Motor neuron (in vitro differentiated cells): ENCODE measurements at places on chromosomes 3 and 15. TPM values are rescaled to one million over a fixed set of nuclear protein-coding genes. Genes with fewer than 3 reads are reported as not detected.
A peak's percentile ranks its signal among the peaks of the same experiment; 100 is the strongest.

- no peak for ATAC-seq
Measured at GRCh38 chr3:50340448-50341329, at the start of gene RASSF1. RASSF1 (minus strand) TSS chr3:50340836; CDS start chr3:50340805, 31 bp downstream.

GRCh38 chr3:48661501-48662144 is 1.1 kb downstream of the CELSR3 start:
- ATAC-seq, result peak; percentile 0

DNA sequence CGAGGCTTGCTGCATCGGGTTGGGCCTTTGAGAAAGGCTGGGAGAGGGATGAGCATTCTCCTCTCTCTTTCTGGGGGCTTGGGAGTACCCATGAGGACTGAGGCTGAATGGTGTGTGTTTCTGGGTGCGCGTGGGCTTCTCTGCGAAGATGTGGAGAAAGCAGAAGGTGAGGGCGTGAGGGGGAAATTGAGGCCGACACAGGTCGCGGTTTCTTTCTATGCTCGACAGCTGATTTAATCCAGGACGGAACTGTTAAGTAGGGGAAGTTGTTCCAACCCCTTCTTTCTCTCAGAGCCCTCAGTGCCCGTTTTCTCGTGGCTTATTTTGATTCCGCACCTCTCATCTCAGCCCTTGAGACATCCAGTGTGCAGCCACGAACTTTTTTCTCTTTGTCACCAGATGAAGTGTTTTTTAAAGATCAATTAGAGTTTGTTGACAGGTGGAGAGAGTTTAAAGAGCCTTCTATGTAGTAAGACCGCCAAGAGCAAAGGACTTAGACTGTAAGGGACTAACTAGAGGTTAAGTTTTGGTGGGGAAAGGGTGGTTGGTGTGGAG is 711 bp downstream of the STARD9 start:
- no peak for ATAC-seq

GRCh38 chr15:58627701-58628100 is 121.8 kb downstream of the ADAM10 start:
- ATAC-seq, result no peak

DNA sequence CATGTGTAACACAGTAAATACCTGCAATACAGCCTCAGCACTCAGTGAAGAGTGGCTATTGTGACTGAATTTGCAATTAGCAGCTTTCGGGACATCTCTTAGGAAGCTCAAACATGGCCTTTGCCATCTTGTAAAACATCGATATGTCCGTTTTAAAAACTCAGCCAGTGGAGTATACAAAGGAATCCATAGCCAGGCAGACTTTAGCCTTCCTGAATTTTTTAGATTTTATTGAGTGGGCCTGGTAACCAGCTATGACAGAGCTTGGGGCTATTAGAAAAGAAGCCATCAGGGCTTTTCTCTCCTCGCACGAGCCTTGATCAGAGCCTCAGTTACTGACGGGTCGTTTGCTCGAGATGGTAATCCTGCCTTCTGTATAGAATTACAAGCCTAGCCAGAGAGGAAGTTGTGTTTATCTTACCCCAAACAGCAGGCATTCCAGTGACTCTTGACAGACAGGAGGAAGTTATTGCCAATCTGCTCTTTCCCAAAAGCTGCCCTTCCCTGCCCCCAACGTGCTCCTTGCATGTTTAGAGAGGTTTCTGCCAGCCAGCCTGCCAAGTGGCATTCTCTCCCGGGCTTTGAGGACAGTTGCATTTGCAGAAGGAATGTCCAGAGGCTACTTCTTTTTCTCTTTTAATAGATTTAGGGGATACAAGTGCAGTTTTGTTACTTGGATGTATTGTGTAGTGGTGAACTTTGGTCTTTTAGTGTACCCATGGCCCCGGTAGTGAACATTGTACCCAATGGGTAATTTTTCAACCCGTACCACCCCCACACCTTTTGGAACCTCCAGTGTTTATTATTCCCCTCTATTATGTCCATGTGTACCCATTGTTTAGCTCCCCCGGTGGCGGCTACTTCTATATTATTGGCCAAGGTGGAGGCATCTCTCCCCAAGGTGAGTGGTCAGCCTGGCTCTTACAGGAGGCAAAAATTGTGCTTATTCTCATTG is 40.6 kb downstream of the ITPR1 start:
- peak; percentile 48 for ATAC-seq

GRCh38 chr15:76335307-76336253 is 993 bp upstream of the ISL2 start:
- peak; percentile 3 for ATAC-seq

- no peak for ATAC-seq
Measured at GRCh38 chr3:65928110-65928509, 110.6 kb downstream of the MAGI1 start.

ZXDC gene
- 23.7 and 24.0 TPM in 2 replicates for total RNA-seq

GALNT15 gene
- total RNA-seq, result 0.41 TPM in 1 of 2 replicates, not detected in the other

SLC2A2 gene
- total RNA-seq, result not detected in 2 replicates
